ENCODE measurements at places on chromosomes 11 and 22.

GRCh38 chr22:27879923-27880322, 39.1 kb downstream of the PITPNB start:
- DNase-seq, result no peak

GRCh38 chr11:46637546-46637945, 20.2 kb downstream of the ATG13 start:
- no peak for DNase-seq

GRCh38 chr11:9601876-9602199, 28.4 kb downstream of the WEE1 start:
- no peak for DNase-seq

- peak; percentile 74 for DNase-seq
Measured at GRCh38 chr11:126355324-126355925, at the start of gene ST3GAL4. TSS of gene ST3GAL4 (plus strand) at chr11:126355686. CDS start at chr11:126406156, 50,470 bp downstream.

GRCh38 chr22:37195921-37196320, 7.9 kb upstream of the C1QTNF6 start:
- no peak for DNase-seq

GRCh38 chr11:2713661-2714462, 14.1 kb upstream of the KCNQ1OT1 start:
- DNase-seq, result no peak

- no peak for DNase-seq
Measured at GRCh38 chr11:35330156-35330889, 89.0 kb downstream of the SLC1A2 start.

GRCh38 chr11:62128835-62129234, 5.0 kb downstream of the INCENP start:
- no peak for DNase-seq

GRCh38 chr11:70029115-70029860, 48.8 kb upstream of the ANO1 start:
- DNase-seq, result no peak

- no peak for DNase-seq
Measured at GRCh38 chr11:5366856-5367255, 15.5 kb downstream of the OR51B6 start.

GRCh38 chr11:66068154-66068821, 1.8 kb upstream of the PACS1 start:
- DNase-seq, result peak; percentile 81

DNA sequence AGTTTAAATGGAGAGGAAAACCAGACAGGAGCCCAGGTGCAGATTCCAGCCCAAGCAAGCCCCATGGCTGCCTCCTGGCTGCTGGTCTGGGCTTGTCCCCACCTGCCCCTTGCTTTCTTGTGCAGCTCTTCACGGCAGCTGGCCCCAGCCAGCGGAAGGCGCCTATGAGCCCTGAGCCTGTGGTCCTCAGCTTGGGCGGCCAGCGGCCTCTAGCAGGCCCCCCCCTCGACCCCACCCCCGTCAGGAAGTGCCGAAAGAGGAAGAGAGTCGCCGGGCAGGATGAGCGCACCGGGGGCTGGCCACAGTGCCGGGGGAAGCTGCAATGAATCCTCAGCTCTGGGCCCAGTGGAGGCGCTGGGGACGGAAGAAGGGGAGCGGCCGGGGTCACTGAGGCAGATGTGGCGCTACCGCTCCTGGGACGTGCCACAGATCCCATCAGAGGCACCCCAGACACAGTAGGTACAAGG, 2.1 kb upstream of the DGKZ start:
- DNase-seq, result no peak

DNA sequence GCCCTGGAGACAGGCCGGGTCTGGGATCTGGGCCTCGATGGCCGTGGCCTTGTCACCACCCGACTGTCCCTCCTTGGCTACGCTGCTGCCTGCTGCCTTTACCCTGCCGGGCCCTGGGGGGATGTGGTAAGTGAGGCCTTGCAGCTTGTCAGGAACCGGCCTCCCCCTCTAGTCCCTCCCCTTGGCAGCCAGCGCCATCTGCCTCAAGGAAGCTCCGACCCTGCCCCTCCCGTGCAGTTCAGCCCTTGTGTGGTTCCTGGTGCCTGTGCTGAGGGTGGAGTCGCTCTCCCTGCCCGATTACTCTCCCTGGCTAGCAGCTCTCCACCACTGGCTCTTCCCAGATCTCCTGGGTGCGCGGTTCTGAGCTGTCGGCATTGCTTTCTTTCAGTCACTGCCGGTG, 33.7 kb downstream of the CTTN start:
- no peak for DNase-seq

DNA sequence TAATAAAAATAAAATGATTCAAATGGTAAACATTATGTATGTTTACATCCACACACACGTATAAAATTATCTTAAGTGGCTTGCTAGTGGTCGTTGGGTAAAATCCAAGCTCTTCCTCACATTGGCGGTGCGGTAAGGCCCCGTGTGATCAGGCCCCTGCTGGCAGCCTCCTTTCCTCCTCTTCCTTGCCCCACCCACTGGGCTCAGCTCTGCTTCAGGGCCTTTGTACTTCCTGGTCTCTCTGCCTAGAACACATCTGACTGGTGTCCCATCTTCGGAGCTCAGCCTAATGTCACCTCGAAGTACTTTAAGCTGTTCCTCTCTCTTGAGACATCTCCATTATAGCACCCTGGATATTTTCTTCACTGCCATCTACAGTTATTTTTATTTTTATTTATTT, 52.8 kb downstream of the OSBP2 start:
- no peak for DNase-seq

DNA sequence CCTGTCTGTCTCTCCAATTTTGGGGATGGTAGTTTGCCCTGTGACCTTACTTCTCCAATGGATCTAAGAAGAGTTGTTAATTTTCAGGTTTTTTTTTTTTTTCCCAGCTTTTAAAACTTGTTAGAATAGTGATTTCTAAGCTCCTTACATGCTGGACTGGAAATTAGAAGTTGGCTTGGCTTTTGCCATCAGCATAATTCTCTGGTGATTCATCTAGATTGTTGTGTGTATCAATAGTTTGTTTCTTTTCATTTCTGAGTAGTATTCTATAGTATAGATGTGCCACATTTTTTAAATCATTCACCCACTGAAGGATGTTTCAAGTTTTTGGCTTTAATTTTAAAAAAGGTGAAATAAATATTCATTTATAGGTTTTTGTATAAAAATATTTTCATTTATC, 51.4 kb downstream of the ADAMTS15 start:
- DNase-seq, result no peak

DNA sequence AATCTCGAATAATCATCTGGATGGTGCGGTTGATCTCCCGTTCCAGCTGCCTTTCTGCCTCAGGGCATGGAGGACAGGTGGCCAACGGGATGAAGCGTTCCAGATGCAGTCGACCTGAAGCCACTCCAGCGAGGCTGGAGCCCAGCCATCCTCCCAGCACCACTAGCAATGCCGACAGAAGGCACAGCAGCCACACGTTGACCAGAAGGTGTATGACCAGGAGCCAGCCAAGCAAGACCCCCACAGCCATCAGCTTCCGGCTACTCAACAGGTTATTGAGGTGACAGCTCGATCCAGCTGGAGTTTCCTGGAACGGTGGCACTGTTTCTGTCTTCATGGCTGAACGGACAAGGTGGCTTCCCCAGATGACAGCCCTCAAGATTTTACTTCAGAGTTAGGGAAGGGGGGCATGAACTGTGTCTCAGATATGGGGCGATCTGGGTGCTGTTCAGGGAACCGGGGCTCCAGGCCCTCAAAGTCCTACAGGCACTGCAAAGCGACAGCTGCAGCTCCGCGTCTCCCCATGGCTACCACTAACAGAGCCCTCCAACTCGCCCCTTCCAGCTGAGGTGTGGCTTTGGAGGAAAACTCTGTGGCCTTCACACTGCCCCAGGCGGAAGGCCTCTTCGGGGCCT, 559 bp downstream of the SNX19 start:
- no peak for DNase-seq

- no peak for DNase-seq
Measured at GRCh38 chr11:14593671-14594070, 49.9 kb upstream of the PDE3B start.

DNA sequence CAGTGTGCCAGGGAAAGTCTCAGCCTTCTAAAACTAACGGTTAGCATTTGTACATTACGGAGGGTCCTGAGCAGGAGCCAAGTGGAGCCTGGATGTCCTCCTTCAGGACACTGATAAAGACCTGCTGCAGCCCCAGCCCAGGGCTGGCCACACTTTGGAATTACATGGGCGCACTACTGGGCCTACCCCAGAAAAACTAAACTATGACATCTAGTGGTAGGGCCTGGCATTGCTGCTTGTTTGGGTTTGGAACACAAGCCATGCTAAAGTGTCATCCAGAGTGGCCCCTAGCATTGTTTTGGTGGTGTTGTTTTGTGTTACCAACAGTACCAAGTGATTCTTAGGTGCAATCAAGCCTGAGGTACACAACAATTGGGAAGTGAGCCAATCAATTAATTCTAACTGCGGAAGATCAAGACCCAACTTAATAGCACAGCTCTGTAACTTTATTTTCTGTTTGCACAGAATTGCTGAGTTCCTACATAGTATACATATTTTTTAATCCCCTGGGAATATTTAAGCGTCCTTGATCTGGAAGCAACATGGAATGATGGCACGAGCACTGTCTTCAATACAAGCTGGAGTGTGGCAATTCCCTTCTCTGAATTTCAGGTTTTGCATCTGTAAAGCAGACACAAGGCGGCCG, 340.7 kb downstream of the LARGE1 start:
- DNase-seq, result peak; percentile 39

GRCh38 chr11:123054301-123055065, 7.5 kb downstream of the HSPA8 start:
- peak; percentile 46 for DNase-seq

GRCh38 chr11:92886243-92886905, 83.1 kb upstream of the MTNR1B start:
- no peak for DNase-seq

GRCh38 chr11:36205536-36205935, 83.7 kb downstream of the COMMD9 start:
- DNase-seq, result no peak

GRCh38 chr11:1218256-1218787, 4.5 kb upstream of the MUC5B start:
- no peak for DNase-seq

GRCh38 chr22:46587061-46587460, 33.1 kb upstream of the GRAMD4 start:
- DNase-seq, result no peak

- no peak for DNase-seq
Measured at GRCh38 chr11:5226732-5227310, at the start of gene HBB. TSS of gene HBB (minus strand) at chr11:5227071. CDS start at chr11:5227021, 50 bp downstream.

GRCh38 chr11:113356203-113356602, 31.4 kb upstream of the ANKK1 start:
- no peak for DNase-seq

DNA sequence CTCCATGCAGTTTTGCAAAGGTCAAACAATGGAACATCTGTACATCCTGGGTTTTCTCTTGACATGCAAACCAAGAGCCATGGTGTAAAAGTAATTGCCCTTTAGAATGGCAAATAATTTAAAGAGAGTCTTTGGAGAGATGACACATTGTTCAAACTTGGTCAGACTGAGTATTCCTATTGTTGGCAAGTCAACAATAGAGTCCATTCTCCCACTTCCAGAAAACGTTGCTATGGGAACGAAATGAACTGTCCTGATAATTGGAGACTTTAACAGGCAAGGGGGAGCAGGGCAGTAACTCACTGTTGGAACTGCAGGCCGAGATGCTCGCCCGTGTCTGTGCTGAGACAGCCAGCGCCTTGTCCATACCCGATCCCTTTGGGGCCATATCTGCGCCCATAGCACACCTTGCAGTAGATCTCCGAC, 13.9 kb downstream of the CSRP3 start:
- DNase-seq, result no peak

DNA sequence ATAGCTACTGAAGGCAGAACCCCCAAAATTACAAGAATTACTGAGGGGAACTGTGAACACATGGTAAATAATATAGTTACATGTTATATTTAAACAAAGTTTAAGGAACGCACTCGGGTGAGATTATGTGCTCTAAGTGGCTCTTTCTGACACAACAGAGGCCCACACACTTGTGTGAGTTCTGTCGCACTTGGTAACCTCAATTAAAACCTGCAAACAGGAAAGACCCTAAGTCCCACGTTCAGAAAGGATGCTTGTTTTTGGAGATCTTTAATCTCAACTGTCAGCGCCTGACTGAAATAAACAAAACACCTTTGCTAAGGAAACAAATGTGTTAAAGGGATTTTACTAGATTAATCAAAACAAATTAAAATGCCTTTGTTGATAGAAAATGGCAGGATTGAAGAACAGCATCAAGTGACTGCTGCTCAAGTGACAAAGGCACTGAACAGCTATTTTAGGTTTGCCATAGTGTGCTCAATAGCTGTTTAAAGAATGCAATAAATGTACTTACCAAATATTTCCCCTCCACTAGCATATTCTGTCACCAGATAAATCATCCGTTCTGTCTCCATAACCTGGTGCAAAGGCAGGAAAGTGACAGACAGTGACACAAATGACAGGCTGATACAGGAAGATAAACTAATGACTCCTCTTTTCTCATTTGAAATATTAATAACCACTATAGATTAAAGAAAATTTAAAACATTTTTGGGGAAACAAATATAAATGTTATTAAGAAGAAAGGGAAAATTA, 116.3 kb upstream of the APOA1 start:
- DNase-seq, result no peak

GRCh38 chr11:45278714-45279113, 7.4 kb downstream of the SYT13 start:
- DNase-seq, result no peak

DNA sequence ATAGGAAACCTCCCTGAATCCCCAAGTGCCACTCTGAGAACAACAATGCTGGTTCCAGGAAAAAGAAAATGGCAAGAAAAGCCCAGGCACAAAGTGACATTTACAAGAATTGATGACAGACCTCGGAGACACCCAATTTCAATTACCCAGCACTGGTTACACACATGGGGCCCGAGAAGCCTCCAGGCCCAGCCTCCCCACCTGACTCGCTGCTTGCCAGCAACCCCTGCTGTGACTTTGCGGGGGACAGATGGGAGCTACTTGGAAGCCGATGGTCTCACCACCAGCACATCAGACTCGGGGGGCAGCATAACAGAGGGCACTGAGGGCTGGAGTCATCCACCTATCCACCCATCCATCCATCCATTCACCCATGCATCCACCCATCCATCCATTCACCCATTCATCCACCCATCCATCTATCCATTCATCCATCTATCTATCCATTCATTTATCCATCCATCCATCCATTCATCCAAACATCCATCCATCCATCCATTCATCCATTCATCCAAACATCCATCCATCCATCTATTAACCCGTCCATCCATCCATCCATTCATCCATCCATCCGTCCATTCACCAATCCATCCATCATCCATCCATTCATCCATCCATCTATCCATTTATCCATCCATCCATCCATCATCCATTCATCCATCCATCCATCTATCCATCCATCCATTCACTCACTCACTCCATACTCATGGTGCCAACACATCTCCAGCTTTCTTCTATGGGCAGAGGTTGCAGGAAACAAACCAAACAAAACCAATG, 567.6 kb downstream of the BRD1 start:
- DNase-seq, result no peak

GRCh38 chr11:119845756-119846155, 116.8 kb upstream of the NECTIN1 start:
- DNase-seq, result no peak

GRCh38 chr22:23356094-23356493, 175.8 kb downstream of the BCR start:
- DNase-seq, result no peak

GRCh38 chr11:112962579-112963367, 1.6 kb downstream of the NCAM1 start:
- DNase-seq, result no peak

GRCh38 chr22:49739138-49739537, 88.5 kb downstream of the BRD1 start:
- no peak for DNase-seq

GRCh38 chr22:21602579-21602978, 27.2 kb downstream of the YDJC start:
- DNase-seq, result no peak
